Dermis blood vessel endothelial cell (primary cell): ENCODE measurements at places on chromosomes 3 and 15. TPM values are rescaled to one million over a fixed set of nuclear protein-coding genes. Genes with fewer than 3 reads are reported as not detected.

ESYT3 gene
- not detected in 2 replicates for total RNA-seq

- peak; percentile 55 for DNase-seq
Observed at GRCh38 chr3:197847866-197848401, 56.9 kb downstream of the LRCH3 start.

DNA sequence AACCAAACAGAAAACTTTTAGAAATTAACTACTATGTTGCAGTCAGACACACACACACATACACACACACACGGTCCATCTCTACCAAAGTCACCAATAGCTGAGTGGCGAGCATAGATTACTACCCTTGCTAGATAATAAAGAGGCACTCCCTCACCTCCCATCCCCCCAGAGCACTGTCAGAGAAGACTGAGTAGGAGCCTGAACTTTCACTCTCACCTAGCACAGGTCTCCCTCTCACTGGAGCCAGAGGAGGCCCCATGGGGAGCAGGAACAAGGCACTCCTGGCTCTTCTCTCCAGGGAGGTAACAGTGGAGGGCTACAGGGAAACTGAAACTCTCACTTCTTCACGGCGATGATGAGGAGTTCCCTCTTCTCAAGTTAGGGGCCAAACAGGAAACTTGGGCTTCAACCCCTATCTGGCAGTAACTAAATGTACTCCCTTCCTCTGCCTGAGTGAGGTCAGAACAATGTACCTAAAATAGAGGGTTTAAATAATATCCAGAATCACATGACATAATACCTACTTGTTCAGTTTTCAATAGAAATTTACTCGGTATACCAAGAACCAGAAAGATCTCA lies 975.3 kb upstream of the GBE1 start:
- DNase-seq = no peak

GRCh38 chr3:133230195-133230594 lies 169.7 kb upstream of the BFSP2 start:
- DNase-seq = no peak

DNA sequence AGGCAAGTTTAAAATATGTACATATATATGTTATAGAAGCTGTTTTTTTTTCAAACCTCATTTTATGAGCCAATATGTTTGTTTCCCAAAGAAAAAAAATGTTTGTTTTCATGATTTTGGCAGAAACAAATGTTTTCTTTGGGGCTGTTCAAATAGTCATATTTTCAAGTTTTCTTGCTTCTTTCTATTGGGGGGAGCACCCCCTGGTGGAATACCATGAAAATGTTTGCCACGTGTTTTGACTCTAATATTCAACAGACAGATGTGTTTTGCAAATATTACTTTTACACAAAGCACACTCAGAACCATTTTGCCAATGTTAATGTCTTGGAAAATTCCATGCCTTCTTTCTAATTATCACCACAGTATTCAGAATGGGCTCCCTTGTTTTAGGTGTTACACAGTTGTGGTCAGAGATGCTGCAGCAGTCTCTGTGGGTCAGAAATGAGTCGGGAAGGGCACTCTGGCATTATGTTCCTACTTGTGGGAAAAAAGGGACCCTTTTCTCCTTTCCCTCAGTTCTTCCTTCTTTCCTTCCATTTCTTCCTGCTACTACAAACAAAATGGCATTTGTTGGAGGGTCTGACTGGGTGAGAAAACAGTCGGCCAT lies 817.0 kb downstream of the TUSC7 start:
- DNase-seq = peak; percentile 41

- DNase-seq = no peak
Observed at GRCh38 chr15:68402432-68403160, 29.4 kb downstream of the ITGA11 start.

DNA sequence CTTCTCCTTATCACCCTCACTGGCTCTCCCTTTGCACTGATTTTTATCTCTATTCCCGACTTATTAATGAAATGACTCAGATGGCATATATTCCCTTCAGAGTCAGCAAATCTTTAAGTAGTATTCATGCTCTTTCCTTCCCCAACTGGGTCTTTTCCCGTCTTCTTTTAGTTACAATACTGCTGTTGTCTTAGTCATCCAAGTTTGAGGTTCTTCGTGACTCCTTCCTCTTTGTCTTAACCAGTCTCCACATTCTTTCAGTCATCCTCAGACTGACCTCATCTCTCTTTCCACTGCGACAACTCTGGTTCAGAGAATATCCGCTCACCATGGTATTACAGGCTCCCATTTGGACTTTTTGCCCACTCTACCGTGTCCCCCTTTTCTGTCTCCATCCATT lies 12.4 kb downstream of the WDR5B start:
- DNase-seq = no peak

DNA sequence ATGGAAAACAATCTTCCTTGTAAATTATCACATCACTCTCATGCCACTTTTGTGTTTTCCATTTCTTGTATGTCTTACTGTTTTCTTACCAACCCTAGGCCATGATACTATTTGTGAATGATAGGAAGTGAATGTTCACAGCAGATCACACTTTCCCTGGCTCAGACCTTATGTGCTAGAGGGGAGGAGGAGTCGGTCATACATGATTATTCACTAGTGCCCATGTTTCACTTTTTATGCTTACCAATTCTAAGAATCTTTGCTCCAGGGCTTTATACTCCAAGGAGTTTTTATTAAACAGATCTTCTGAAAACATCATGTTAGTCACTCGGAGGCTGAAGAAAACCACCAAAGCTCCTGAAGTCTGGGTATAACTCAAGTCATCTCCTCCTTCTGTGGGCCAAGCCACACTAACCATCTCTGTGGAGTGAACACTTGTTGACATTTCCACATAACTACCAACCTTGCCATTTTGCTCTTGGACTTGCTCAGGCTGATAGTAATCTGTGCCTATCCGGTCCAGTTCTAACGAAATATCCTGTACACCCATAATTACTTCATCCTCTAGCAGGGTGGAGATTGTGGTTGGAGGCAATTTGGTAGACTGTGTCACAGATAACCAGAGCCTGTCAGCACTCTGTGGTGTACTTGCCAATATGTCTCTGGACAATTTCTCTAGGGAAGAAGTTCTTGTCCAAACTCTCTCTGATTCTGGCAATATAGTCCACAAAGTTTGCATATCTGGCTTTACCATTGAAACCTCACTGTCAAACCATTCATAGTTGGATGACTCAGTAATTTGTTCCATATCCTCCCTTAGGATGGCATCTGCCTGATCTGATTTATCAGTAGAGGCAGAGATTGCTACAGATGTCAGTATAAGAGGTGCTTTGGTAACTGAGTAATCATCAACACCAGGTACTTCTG lies 76.8 kb downstream of the IMPG2 start:
- no peak for DNase-seq

- DNase-seq = no peak
Observed at GRCh38 chr3:108334701-108335100, 38.4 kb downstream of the HHLA2 start.

GRCh38 chr3:109910772-109911171 lies 573.4 kb upstream of the DPPA4 start:
- no peak for DNase-seq

- peak; percentile 83 for DNase-seq
Observed at GRCh38 chr15:81106560-81106959, 27.5 kb upstream of the CFAP161 start.

GRCh38 chr3:57179580-57180410 lies 14.6 kb upstream of the IL17RD start:
- DNase-seq = peak; percentile 45
